NCI-H82 (cell line): ENCODE measurements at places on chromosomes 7 and 10.

DNA sequence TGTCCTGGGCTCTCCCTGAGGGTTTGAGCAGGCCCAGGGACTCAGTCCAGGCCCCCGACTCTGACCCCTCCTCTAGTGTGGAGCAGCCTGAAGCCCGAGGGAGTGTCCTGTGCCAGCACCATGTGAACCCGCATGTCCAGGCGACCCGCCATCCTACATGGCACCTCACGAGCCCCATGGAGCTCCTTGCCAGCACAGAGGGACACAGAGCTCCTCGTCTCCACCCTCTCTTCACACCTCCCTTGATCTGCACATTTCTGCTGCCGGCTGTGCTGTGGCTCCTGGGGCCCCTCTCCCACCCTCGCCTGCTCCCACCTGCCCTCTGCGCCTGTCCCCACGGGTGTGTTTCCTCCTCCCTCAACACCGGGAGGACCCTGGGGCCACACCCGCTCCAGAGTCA, 103.5 kb downstream of the ADARB2 start:
- no peak for DNase-seq

GRCh38 chr10:88330174-88330573, 252.9 kb downstream of the RNLS start:
- DNase-seq: no peak

DNA sequence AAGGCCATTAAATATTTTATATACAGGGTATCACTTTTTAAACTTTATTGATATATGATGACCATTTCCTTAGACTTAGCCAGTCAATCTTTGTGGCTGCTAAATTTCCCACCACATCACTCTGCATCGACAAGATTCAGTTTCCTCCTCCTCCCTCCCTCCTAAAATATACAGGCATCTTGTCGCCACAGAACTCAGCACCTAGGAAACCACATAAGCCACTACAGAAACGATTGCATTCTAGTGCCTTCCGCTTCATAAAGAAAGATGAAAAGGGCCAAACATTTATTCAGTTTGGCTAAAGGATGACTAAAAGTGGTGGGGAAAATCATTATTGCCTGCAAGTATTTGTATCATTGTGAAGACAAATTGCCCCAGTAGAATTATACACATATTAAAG, 30.7 kb downstream of the ERCC6 start:
- DNase-seq: no peak

DNA sequence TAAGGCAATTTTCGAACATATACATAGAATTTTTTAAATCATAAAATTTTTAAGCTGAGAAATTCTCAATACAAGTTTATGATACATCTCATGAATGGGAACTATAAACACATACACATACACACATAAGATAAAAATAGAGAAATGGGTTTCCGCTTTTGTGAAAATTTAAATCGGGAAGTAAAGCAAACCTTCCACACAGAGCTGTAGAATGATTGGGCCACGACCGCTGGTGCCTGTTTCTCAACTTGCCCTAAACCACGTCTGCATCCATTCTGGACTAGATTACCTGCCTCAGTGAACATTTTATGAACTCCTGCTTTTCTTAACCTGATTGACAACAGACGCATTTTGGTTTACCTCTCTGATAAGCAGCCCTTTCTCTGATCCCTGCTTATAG, 264.4 kb downstream of the SKAP2 start:
- no peak for DNase-seq

DNA sequence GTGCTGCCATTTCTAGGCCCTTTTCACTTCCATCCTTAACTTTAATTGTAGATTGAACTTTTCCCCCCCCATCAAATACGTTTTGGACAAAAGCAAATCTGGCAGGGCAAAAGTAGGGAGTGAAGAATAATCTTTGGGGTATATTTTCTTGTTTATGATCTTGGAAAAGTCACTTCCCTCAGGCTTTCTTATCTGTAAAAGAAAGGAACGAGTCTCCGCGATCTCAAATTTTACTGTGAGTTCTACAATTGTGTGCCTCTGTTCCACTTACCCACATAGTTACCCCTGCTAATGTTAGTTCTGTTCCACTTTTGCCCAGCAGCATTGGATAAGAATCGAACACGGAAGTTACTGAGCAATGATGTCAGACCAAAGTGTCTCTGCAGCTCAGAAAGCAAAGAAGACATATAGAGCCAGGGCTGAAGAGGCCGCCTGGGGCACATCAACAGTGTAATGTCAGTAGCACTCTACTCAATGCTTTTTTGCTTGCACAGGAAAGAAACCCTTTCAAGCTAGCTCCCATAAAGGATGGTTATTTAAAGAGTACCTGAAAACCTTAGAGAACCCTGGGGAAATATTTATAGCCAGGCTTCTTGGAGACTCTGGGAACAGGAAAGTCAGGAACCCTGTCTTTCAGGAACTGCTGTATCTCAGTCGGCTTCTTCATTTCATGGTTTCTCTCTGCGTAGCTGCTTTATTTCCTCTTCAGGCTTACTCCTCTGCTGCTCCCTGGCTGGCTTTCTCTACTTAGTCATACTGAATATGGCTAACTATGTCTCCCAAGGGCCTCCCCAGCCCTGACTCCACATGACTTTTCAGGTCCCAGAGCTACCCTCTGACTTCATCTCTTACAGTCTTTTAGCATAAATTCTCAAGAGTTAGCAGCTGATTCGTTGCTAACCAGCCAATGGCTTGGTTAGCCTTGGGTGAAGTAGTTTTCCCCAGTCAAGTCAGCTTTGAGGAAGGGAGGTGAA, 123.7 kb upstream of the FAM3C start:
- DNase-seq: no peak
